ENCODE measurements at places on chromosomes 11 and 22. TPM values are rescaled to one million over a fixed set of nuclear protein-coding genes. Genes with fewer than 3 reads are reported as not detected.

Gene VWCE
- 2.4 TPM for total RNA-seq

Gene ATG2A
- 6.3 TPM for total RNA-seq

Gene PANX3
- total RNA-seq, result not detected

Gene PRR5
- 5.9 TPM for total RNA-seq

Gene MRGPRF
- 0.57 TPM for total RNA-seq

Gene IL18
- 7.3 TPM for total RNA-seq

Gene SYT13
- total RNA-seq, result 0.14 TPM
